ENCODE measurements at places on chromosomes 1 and 21. TPM values are rescaled to one million over a fixed set of nuclear protein-coding genes. Genes with fewer than 3 reads are reported as not detected.

Gene ITGB2
- 11.6 TPM for polyA plus RNA-seq

Gene WNT3A
- polyA plus RNA-seq: 0.08 TPM

Gene OR2AK2
- polyA plus RNA-seq: not detected

DNA sequence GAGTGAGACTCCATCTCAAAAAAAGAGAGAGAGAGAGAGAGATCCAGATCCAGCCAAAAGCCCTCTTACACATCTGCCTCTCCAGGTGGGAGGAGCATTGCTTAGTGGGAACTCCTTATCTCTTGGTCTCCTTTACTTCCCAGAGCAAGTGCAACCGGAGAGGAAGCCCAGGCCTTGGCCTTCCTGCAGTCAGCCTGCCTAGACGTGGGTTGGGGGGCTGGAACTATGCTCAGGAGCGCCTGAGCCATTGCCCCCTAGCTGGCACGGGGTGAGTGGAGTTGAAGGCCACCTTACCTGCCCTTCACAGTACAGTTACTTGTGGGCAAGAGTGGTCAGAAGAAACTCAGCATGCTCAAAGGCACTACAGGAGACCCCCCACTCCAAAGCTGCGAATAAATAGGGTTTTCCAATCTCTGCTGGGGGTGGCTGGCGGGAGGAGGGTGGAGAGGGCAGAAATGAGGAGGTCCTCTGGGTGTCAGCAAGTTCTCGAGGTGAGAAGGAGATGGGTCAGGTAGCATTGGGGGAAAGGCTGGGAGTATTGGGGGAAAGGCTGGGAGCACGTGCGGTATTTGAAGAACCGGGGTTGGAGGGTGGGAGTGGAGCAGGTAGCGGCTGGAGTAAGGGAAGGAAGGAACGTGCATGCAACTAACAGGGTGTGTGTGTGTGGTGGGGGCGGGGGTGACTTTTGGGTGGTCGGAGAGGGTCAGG lies 4.7 kb upstream of the DMBX1 start:
- no peak for DNase-seq

GRCh38 chr1:48930011-48930410 lies 153.3 kb upstream of the BEND5 start:
- DNase-seq: no peak

DNA sequence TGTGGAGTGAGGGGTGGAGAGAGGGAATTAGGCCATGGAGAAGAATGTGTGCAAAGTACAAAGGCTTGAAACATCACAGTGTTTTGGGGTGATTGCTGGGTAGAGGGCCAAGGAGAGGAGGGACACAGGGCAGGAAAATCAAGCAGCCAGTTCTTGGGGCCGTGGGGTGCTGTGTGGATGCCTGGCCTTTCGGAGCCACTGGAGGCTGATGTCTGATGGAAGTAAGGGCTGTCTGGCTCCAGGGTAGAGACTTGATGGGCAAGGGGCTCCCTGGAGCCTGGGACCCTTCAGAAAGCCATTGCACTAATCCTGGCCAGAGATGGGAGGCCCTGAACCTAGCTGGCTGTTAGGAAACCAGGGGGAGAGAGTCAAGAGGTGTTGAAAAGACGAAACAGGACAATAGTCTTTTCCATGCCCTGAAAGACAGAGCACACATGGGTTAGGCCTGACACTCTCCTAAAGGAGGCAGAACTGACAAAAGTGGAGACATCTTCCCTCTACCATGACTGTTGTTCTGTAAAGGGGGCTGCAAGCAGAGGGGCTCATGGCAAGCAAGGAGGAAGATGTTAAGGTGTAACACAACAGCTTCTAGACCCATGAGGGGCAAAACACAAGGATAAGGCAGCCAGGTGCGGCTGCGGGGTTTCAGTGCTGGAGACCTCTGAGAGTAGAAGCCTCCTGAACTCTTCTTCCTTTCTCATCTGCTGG lies 21.0 kb downstream of the ATF3 start:
- no peak for DNase-seq
